ENCODE measurements at places on chromosomes 3 and 15.
A peak's percentile ranks its signal among the peaks of the same experiment; 100 is the strongest.

DNA sequence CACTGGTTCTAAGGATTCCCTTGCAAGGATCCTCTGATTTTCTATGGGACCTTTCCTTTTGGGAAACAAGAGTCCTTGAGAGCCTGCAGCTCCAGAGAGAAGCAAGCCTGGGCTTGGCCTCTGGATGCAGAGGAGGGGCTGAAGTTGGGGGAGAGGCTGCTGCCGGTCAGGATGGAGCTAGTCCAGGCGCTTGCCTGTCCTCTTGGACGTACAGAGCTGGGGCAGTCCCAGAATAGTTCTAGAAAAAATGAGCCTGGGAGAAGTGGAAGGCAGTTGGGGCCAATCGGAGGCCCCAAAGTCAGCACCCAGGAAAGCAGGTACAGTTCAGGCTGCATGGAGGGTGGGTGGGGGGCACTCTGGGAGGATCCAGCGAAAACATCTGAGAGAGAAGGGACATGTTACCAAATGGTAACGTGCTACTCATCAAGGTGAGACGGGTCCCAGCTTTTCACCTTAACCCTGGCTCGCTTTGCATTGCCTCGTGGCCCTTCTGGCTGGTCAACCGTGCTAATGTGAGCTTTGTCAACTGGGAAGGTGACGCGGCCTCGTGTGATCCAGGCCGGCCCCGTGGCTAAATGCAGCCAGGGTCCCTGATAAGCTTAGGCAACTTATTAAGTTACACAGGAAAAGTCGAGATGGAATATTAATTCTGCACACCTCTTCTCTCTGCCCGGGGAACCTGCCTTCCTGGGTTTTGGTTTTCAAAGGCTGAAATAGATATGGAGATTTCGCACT lies 38.7 kb upstream of the MAGEF1 start:
- no peak for DNase-seq

- DNase-seq: no peak
Measured at GRCh38 chr15:31597466-31597865, 270.8 kb downstream of the KLF13 start.

DNA sequence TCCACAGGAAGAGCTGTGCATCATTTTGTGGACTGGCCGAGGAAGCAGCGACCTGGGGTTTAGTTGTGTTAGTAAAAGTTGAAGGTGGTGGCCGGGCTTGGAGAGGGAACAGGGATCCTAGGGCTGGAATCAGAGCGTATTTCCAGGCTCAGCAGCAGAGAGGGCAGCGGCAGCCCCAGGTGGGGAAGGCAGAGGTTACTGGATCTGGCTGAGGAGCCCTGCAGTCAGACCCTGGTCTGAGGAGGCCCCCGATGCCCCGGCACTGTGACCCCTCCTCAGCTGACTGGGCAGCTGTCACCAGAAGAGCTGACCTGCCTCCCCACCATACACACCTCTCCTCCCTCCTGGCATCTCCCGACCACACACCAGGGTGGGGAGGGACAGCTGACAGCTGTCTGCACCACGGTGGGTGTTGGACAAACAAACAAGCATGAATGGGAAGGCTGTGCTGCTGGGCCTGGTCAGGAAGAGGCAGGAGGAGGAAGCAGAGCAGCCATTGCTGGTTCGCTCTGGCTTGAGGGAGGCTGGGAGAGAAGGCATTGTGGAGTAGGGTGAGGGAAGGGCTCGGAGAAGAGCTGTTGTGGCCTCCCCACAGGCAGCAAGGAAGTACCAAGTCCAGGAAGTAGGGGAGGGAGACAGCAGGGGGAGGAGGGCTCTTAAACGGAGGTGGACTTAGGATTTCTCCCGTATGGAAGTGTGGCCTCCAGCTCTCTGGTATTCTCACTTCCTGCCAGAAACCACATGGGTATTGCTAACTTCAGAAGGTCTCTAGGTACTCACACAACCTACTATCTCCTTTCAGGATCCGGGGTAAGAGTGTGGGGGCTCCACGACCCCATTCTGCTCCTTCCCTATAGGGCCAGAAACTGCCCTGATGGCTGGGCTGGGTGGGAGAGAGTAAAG lies 49.5 kb upstream of the HACD2 start:
- DNase-seq: no peak

GRCh38 chr3:193928354-193929209 lies 207.4 kb upstream of the HES1 start:
- no peak for DNase-seq

DNA sequence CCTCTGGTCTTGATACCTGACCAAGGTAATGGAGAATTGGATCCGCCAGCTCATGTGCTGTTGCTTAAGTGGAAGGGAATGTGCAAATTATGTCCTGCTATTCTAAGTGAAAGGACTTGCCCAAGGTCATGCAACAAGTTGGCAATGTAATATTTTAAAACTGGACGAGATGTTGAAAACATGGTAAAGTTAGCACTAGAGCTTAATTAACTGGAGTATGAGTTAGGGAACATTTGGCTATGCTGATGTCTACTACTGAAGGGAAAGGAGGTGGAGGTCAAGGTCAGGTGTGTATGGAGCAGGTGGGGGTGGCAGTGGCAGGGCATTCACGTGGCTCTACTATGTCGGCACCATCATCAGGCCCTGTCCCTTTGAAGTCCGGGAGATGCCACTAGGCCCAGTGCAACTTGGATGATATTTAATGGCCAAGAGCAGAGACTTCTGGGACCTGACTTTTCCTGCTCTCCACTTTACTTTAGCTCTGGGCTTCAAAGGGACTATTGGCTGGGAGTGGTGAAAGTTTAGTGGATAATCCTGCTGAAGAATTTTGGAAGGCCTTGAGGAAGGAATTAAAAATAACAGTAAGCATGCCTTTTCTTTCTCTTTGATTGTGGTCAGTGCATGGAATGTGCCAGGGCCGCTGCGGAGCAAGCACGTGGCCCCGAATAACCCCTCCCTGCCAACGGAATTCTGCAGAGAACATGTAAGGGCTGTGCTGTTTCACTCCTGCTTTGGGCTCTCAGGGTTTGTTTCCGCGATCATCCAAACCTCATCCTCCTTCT lies 14.9 kb downstream of the SMAD3 start:
- no peak for DNase-seq

DNA sequence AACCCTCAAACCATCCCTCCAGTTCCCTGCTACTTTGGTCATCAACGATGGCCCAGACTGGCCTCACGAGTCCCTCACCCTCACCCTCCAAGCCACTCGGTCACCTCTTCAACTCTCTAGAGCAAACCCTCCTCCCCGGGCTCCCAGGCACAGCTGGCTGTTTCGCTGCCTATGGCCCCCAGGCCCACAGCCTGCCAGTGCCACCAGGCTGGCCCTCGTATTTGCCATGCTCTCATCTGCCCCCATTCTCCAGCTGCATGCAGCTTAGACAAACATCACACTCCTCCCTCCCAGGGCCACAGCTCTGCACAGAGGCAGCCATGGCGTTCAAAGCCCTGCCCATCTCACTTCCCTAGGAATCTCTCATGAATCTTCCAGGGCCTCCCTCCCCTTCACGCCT lies 13.8 kb downstream of the RAB43 start:
- no peak for DNase-seq

DNA sequence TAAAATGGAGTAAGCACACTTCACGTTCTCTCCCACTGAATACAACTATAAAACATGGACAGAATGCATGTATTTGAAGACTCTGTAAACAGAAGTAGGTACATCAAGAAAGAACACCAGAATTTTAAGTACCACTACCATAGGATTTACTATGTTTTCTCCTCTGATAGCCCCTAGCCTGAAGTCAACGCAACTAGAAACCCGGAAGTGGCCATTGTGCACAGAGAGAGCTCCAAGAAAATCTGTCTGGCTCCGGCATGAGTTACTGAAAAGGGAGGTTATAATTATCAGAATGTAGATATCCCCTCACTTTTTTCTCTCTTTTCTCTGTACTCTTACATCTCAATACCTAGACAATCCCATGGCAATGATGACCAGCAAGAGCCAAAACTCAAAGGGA lies 23.8 kb downstream of the KBTBD12 start:
- DNase-seq: no peak

GRCh38 chr3:155308831-155309230 lies 15.3 kb upstream of the STRIT1 start:
- DNase-seq: no peak

- no peak for DNase-seq
Measured at GRCh38 chr15:62912808-62913207, 129.7 kb upstream of the TPM1 start.

DNA sequence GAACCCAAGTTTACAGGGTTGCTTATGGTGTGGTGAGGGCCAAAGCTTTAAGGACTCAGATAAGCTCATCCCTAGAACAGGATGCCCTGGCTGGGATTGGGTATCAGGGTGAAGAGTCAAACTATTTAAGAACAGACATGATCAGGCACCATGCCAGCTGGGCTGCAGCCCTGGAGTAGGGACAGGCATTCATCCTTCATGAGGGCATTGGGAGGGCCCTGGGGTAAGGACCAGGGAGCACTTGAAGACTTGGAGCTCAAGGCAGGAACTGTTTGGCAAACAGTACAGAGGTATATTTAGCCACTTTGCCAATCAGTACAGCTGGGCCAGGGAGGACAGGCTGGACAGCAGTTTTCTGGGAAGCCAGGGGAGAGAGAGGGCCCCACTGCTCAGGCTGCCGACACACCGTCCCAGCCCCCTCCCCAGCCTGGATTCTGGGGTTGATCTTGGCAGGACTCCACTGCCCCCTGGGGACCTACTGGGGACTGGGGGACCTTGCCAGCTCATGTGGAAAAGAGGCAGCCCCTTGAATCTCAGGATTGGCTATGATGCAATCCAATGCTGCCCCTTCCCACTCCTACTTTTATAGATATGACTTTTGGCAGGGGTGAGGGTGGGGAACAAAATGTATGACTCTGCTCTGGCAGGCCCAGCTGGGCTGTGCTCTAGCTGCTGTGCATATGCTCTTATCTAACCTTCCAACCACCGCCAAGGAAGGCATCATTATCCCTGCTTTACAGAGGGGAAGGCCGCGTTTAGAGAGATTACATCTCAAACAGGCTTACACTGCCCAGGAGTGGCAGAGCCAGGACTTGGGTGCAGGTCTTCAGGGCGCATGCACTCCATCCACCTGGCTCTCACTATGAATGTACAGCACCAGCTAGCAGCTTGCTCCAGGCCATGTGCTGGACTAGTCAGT lies 2.3 kb downstream of the PLA2G4E start:
- DNase-seq: no peak

DNA sequence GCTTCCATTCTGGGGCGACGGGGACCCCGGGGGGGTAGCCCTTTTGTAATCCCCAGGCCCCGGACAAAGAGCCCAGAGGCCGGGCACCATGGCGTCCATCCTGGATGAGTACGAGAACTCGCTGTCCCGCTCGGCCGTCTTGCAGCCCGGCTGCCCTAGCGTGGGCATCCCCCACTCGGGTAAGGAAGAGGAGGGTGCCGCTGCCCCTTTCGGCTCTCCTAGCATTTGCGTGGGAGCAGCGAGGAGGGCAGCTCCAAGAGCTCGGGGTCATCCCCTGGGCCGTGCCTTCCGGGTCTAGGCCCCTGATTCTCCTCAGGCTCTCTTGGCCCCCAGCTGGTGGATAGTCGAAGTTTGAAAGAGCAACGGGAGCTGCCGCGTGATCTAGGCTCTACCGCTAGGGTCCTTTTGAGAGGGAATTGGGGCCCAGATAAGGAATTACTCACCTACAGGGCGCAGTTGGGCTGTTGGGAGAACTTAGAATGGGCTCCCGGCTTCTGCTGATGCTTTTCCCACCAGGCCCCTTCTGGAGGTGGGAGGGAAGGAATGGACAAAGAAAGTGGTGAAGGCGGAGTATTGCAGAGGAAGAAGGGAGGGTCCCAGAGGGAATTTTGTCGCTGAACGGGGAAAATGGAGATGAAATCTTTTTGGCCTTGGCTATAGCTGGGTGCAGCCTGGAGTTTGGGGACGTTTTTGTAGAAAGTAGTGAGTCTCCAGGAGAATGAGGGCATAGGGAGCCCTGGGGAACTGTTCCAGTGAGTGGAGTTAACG lies 615 bp downstream of the VPS18 start:
- peak; percentile 46 for DNase-seq

DNA sequence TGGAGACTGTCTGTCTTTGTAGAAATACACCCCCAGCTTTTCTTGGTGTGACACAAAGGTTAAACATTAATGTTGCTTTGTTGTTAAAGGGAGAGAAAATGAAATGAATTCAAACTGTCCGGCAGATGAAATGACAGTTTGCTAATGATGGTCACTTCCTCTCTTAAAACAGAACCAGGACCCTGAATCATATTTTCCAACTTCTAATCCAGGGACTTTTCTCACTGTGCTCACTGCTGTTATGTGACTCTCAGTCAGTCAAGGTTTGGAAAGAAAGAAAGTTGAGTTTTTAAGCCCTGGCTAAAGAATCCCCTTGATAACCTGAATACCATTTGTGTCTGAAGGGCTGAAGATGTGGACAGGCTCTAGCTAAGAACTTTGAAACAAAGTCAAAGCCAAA lies 215.8 kb downstream of the AGBL1 start:
- DNase-seq: no peak

- no peak for DNase-seq
Measured at GRCh38 chr3:141878817-141879216, 2.4 kb downstream of the ATP1B3 start.

DNA sequence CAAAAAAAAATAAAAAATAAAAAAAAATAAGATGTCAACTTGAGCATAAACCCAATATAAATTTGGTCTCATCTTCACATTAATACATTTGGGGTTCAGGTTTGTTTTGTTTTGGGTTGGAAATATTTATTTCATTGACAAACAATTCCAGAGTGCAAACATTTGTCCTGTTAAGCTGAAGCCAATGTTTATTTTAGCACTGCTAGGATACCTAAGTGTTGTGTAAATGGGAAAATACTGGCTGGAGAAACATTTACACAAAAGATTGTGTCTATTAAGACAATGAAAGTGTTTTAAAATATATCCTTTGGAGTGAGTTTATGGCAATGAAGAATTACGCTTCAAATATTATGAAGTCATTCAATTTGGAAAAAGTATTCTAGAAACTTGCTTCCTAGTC lies 91.1 kb downstream of the MEIS2 start:
- no peak for DNase-seq

GRCh38 chr15:99307735-99308134 lies 56.5 kb downstream of the LRRC28 start:
- DNase-seq: no peak

- DNase-seq: no peak
Measured at GRCh38 chr3:122033023-122033422, 11.0 kb upstream of the ILDR1 start.

GRCh38 chr3:195147649-195148080 lies 123.3 kb downstream of the XXYLT1 start:
- peak; percentile 12 for DNase-seq

- no peak for DNase-seq
Measured at GRCh38 chr3:14849638-14850230, 31.0 kb downstream of the FGD5 start.

DNA sequence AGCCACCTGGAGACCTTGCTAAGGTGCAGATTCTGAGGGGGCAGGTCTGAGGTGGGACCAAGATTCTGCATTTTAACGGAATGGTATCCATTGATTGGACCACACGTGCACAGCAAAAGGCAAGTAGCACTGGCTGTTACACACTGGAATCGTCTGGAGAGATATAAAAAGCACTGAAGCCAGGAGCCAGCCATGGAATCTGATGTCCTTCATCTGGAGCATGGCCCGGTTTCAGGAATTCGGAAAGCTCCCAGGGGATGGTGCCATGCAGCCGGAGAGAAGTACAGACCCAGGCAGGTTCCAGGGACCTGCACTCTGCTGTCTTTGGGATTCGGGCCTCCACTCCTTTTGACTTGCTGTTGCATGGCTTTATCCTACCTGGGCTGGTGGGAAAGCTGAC lies 28.8 kb upstream of the PRR20G start:
- DNase-seq: no peak
